ENCODE measurements at places on chromosomes 2 and 18.

- no peak for DNase-seq
Measured at GRCh38 chr18:43855376-43855775, 578.1 kb upstream of the SYT4 start.

DNA sequence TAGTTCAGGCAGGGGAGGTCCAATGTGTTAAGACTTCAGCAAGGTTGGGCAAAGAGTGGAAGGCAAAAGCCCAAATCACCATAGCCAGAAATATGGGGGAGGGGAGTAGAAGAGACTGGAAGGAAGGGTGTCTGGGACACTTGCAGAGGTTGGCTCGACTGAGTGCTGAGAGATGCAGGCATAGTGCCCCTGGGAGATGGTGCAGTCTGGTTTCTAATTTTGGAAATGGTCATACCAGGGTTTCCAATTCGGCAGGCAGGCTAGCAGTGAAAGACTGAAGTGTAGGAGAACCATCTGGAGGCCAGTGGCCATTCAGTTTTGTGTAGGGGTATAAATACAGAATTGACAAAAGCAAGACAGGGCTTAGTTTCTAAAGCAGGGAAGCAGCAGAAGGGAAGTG, 6.2 kb upstream of the SPOPL start:
- no peak for DNase-seq

DNA sequence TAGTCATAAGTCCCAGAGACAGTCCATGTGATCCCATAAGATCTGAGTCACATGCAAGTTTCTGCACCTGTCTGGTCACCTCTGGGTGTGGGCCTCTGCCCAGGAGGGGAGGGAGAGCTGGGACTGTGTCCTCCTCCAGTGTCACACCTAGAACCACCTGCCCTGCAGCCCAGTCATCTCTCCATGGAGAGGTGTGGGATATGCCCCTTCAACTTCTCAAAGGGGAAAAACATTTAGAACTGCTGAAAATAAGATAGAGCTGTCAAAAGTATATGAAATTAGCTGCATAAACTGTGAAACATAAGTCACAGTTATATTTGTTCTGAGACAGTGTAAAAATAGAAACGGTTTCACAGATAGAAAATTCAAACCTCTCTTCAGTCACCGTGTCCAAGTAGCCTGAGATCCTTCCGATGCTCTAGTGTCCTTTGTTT, 55.4 kb downstream of the NGEF start:
- DNase-seq: no peak

- DNase-seq: no peak
Measured at GRCh38 chr18:9802175-9803062, 83.4 kb upstream of the TXNDC2 start.

All from stimulated activated CD4-positive, alpha-beta T cell treated with anti-CD3 and anti-CD28 coated beads, Interleukin-12 subunit alpha, Interleukin-12 subunit beta, amount 100 ng/mL, for 24 hours (primary cell).